Activated effector memory CD4-positive, alpha-beta T cell treated with anti-CD3 and anti-CD28 coated beads, Interleukin-2, amount 50 U/mL, for 16 hours (primary cell): ENCODE measurements at places on chromosomes 5 and 9.

- no peak for DNase-seq
Measured at GRCh38 chr5:62330302-62330701, 24.3 kb downstream of the KIF2A start.

GRCh38 chr5:56299212-56299611, 66.1 kb upstream of the ANKRD55 start:
- no peak for DNase-seq

- no peak for DNase-seq
Measured at GRCh38 chr5:135376961-135377624, 21.9 kb downstream of the MACROH2A1 start.

DNA sequence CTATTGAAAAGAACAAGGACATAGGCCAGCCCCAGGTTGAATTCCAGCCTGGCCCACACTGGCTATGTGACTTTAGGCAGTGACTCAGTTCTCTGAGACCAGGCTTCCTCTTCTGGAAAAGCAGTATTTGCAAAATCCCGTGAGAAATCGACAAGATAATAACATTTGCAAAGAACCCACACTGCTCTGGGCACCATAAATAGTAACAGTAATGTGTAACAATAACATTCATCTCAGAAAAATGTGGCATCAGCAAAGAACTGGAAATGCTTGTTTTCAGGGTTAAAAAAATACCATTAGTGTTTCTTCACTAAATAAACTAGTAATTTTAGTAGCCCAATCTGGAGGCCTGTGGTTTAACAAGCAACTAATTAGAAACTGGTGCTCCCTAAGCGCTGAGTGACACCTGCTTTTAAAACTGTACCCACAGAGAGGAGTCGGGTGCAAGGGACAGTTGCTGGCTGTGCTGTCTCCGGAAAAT, 148.4 kb downstream of the TTLL11 start:
- no peak for DNase-seq

DNA sequence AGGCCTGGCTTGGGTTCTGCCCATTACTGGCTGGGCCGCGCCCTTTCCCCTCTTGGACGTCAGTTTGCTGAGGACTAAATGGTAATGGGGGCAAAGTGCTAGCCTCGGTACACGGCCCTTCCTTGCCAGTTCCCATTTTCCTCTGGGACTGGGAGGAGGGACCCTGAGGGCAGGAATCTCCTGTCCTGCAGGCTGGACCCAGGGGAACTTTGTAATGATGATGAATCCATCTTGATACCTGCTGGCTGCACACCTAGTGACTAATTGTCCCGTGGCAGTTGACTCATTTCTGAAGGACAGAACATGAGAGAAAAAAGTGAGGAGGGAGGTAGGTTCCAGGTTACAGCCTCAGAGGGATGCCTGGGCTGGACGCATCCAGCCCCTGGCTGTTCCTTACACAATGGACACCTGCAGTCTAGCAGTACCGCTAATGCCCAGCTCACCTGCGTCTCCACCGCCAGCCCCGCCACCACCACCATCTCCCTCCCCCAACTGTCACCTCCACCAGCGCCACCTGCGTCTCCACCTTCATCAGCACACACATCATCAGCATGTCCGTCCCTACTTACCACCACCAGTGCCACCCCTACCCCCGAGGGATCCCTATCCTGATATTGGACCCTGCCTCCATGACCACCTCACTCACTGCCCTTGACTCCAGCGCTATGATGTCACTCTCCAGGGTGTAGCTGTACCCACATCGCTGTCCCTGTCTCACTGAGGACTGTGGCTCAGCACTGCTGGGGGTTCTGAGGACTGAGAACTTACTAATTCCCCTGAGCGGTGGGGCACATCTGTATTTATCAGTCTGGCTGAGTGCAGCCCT, 4.3 kb downstream of the CDHR2 start:
- DNase-seq = no peak

DNA sequence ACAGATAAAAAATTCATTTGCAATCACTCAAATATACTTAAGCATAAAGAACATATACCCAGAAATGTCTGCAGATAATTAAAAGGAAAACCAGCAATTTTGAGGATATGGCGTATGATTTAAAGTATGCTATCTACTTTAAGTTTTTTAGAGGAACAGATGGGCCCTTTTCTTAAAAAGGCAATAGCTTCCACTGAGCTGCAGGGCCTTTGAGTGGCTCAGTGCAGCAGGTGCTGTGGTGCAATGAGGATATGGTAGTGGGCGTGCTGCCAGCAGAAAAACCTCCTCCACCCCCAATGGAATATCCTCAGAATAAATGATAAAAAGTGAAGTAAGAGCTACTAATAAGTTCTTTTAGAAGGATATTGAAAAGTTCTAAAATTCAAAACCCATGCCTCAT, 814.5 kb downstream of the MTRR start:
- no peak for DNase-seq

- no peak for DNase-seq
Measured at GRCh38 chr9:76266649-76267283, 127.5 kb downstream of the RFK start.
